NCI-H226 (cell line): ENCODE measurements at places on chromosomes 2 and 18.
A peak's percentile ranks its signal among the peaks of the same experiment; 100 is the strongest.

GRCh38 chr2:231475965-231476364 lies 11.7 kb upstream of the NCL start:
- no peak for DNase-seq

DNA sequence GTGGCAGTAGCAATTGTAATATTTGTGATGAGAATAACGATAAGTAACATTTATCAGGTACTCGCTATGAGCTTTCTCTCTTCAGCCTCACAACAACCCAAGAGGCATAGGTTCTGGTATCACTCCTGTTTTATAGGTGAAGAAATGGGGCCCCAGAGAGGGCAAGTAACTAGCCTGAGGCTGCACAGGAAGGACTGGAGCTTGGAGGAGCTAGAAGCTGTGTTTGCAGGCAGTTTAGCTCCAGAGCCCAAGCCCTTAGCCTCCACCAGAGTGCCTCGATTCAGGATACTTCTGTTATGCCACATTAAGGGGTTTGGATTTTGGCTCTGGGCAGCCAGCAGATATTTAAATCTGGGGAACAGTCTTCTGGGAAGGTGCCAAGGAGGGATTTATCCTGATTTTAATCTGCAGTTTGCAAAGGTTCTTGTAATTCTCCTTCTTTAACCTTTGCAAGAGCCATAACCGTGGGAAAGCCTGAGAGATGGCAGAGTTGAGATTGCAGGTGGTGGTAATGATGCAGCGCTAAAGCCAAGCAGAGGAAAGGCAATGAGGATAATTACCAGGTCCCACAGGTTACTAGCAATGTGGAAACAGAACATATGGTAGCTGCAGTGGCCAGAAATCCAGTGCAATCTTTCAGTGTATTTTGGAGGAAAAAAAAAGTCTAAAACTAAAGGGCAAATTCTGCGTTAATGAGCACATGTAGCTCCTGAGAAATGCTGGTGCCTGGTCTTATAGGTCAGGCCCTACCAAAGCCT lies 9.1 kb downstream of the MOCOS start:
- no peak for DNase-seq

GRCh38 chr18:73153271-73153670 lies 285.5 kb upstream of the NETO1 start:
- DNase-seq, result peak; percentile 41

GRCh38 chr2:24107-24506 lies 22.2 kb downstream of the FAM110C start:
- no peak for DNase-seq

DNA sequence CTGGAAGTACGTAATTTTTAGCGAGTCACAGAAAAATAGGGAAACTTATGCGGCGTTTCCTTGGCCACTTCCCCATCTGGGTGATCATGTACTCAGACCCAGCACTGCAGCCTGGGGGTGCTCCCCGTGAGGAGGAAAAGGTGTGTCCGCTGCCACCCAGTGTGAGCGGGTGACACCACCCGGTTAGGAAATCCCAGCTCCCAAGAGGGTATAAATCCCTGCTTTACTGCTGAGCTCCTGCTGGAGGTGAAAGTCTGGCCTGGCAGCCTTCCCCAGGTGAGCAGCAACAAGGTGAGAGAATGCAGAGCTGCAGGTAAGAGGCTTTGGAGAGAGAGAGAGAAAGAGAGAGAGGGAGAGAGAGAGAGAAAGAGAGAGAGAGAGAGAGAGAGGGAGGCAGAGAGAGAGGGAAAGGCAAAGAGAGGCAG lies at the start of gene IL1R2:
TSS of gene IL1R2 (plus strand) at position 240 of the 425 bp plus-strand sequence. CDS start 16,616 bp downstream, outside the sequence.
- no peak for DNase-seq

DNA sequence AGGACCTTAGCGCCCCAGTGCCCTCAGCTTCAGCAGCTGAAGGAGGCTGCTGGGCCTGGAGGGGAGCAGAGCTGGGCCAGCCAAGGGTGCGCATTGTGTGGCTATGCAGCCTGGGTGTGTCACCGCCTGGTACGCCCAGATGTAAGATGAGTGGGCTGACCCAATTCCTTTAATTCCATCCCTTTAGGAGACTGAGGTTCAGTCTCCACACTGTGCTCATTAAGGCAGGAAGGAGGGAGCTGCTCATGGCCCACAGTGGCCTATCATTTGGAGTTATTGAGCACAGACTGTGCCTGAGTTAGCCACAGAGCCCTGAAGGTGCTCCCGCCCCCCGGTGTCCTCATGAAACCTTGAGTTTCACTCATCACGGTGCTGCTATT lies 194.1 kb upstream of the GLI2 start:
- no peak for DNase-seq

- DNase-seq, result no peak
Measured at GRCh38 chr2:99988599-99988998, 153.8 kb downstream of the AFF3 start.

DNA sequence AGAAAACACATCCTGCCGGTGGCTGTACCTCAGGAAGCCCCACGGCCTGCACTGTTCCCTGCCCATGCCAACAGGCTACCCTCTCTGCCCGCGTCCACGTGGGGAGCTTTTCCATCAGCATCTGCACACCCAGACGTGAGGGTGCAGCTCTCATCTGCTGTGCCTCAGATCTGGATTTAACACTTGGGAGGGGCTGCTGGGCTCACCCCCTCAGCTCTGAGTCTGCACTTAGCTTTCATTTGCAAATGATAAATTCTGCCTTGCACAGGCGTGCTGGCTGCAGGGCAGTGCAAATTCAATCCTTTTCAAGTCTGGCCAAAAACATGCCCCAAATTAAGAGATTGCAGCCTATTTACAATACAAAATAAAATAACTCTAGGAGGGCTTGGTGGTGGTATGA lies 245.7 kb downstream of the TWIST2 start:
- no peak for DNase-seq

GRCh38 chr2:216633616-216634369 lies 573 bp downstream of the IGFBP2 start:
- no peak for DNase-seq

DNA sequence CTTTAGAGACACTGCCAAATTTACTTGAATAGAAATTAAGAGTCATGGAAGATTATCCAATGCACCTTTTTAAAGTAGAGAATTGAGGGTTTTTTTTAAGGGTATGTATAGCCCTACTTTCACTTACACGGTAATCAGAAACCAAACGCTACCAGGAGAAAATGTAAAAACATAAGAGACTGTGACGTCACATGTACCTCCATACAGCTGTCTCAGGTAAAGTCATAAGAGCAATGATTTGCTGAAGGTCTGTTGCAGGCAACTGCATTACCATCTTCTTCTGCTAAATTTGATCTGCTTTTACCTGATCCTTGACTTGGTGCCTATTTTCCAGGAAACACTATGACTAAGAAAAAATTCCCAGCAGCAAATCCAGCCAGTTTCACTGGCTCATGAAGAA lies 478.5 kb upstream of the DDX18 start:
- DNase-seq, result no peak

DNA sequence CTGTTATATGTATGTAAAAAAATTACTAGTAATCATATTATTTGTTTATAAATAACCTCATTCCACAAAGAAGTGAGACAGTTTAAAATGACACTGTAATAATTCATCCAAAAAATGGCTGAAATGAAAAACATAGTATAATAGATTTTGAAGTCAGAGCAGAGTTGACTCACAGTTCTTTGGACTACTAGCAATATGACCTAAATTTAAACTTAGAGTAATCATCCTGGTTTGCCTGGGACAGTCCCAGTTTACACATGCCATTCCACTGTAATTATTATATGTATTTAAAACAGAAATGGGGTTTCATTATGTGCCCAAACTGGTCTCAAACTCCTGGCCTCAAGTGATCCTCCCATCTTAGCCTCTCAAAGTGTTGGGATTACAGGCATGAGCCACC lies 48.3 kb downstream of the CCDC88A start:
- no peak for DNase-seq

GRCh38 chr2:234211797-234212196 lies 161.3 kb downstream of the SPP2 start:
- no peak for DNase-seq

- no peak for DNase-seq
Measured at GRCh38 chr2:203461746-203462145, 73.4 kb downstream of the RAPH1 start.

DNA sequence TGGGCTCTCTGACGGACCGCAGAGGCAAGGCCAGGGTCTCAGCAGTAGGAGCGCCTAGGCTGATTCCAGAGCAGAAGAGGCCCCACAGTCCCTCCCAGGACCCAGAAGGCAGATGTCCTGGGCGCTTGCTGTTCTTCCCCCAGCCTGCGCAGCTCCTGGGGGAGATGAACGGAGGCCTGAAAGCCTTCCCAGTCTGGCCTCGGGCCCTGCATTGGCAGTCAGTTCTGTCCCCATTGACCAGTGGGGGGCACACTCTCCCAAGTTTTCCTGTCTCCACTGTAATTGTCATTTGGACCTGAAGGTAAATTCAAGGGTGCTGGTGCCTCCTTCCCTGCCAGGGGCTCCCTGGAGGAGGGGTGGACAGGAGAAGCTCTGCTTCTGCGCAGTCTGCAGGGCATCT lies 345.7 kb downstream of the CYP26B1 start:
- no peak for DNase-seq

DNA sequence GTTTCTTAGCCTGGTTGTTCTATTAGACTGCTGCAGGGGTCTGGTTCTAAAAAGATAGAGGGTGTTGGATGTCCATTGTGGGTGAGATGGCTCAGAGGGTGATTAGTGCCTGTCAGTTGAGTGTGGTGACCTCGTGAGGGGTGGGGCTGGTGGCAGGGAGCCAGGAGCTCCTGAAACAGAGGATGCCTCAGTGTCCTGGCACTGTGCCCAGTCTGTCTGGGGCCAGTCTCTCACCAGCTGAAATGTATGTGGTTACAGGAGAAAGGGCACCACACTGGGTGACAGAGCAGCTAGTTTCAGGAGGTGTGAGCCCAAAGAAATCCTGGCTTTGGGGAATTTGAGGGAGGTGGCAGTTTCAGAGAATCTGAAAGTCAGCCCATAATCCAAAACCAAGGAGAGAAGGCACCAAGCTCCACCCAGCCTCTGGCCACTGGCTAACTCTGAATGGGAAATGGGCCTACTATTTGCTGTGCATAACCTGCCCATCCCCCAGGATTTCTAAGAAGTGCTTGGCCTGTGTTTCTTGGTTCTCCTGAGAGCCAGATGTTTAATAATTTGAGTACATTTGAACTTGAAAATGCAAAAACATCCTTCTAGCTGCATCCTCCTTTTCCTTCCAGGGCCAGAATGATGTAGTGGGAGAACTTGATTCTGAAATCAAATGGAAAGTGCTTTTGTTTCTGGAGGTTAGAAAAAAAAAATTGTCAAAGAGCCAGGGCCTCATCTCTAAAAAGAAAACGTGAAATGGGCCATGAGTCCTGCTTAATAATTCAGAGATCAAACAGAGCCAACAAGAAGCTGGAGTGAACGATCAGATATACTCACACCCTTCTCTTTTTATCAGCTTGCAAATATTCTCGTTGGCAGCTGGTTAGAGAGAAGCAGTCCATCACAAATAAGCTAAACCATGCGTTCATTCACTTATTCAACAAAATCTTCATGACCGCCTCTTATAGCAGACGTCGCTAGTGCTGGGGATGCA lies 92.3 kb downstream of the B3GNT2 start:
- DNase-seq, result peak; percentile 47

- DNase-seq, result no peak
Measured at GRCh38 chr18:22114526-22115321, 54.7 kb upstream of the GATA6 start.

DNA sequence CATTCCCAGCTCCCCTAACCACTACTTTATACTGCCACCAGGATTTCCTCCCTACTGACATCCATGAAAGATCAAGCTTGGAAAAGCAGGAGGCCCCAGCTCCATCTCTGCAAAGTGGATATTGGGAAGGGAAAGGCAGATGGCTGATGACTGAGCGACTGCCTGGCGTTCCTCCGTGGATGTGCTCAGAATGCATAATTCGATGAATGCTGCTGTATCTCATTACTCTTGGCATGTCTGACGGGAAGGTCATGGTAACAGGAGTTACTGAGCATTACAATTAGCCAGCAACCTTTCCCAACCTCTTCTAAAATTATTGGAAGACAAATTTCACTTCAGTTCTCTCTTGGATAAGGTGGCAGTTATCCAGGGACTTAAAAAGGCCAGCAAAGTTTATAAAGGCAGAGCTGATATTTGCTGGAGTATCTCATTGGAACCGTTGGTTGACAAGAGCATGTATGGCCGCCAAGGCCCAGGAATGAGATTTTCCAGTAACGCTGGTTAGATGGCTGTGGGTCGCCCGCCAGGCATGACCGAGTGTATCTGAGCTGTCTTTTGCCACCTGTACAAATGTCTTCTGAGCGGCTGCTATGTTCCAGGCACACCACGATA lies 34.5 kb downstream of the KCNE4 start:
- no peak for DNase-seq

DNA sequence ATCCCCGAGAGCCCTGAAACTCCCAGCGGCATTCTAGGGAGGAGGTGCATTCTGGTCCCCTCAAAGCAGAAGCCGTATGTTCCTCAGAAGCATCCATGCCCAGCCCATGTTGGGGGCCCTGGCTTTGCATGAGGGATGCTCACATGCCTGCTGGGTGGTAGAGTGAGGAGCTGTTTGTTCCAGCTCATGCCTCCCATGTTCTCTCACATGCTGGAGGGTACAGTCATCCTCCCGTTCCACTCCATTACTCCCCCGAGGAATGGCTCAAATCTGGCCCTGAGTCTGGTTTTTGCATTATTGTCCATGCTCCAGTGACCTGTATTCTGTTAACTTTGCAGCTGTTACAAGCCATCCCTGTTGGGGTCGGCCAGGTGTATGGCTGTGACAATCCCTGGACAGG lies 24.1 kb downstream of the SLC14A2 start:
- no peak for DNase-seq

DNA sequence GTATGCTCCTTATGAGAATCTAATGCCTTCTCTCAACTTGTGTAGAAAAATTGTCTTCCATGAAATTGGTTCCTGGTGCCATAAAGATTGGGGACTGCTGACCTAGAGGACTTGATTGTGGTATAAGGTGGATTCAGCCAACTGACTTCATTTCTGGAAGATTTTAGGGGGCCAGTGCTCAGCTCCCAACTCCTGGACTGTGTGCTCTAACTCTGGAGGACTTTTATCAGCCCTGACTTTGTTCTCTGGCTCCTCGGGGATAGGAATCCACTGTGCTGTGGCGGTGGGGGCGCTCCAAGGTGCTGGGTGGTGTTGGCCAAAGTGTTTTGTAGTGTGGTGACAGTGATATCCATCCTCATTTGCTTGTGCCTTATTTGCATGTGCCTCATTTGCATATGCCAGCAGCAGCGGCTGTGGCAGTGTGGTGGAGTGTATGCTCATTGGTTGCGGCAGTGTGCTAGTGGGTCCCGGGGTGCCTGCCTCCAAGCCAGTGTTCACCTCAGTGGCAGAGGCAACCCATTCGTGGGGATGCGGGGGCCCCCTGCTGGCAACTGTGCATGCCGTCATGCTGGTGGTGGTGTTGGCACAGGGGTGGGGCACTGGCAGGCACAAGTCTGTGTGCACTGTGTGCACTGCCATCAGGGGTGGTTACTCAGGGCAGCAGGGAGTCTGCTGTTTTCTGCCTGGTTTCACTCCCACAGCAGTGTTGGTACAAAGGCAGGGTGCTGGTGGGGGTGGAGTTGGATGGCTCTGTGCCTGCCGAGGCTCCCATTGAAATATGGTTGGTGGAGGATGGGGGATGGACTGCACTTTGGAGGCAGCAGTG lies 19.6 kb downstream of the EHBP1 start:
- DNase-seq, result no peak

DNA sequence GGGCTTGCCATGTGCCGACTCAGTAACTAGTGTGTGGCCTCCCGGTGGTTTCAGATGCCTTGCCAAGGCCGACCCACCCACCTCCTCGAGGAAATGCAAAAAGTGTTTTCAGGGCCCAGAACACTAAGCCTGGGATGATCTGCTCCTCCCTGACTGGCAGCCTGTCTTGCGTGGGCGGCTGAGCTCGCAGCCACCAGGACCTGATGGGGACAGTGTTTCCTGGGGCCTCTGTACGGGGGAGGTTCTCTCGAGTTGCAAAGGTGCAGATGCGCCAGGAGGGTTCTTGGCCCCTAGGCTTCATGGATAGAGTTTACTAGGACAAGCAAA lies 85.2 kb downstream of the GLI2 start:
- DNase-seq, result no peak
